Midbrain (tissue), 1 donor: ENCODE measurements at places on chromosomes 1 and 21.

DNA sequence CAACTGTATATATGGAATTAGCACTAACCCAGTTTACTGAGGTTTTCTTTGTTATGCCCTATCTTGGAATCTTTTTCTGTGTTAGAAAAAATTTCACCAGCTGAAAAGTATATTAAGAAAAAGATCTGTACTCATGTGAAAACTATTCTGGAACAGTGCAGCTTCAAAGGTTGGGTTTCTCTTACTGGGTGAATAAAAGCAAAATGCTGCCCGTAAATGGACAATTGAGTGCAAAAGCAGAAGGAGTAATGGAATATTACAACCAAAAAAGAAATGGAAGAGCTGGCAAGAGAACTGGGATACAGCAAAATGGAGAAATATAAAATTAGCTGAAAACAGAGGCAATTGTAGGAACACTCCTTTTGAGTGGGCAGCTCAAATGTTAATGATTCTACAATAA is 17.0 kb upstream of the RAVER2 start:
- no peak for DNase-seq

GRCh38 chr1:196302981-196303380 is 305.3 kb downstream of the KCNT2 start:
- no peak for DNase-seq

DNA sequence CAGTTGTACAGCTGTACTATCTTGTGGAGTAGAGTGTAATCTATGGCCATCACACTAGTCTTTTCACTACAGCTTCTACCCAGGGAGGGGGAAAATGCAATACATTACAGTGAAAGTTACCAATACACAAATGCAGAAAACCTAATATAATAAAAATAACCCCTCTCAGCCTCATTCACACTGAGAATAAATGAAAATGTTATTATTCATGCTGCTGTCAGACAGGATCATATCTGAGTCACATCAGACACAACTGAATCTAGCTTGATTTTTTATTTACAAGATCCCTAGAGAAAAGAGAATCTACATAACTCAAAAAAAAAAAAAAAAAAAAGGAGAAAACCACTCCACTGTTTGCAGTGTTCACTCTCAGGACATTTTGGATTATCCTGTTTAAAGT is 293.9 kb upstream of the ESRRG start:
- DNase-seq, result no peak

- no peak for DNase-seq
Observed at GRCh38 chr1:108799001-108799400, 52.5 kb downstream of the STXBP3 start.

DNA sequence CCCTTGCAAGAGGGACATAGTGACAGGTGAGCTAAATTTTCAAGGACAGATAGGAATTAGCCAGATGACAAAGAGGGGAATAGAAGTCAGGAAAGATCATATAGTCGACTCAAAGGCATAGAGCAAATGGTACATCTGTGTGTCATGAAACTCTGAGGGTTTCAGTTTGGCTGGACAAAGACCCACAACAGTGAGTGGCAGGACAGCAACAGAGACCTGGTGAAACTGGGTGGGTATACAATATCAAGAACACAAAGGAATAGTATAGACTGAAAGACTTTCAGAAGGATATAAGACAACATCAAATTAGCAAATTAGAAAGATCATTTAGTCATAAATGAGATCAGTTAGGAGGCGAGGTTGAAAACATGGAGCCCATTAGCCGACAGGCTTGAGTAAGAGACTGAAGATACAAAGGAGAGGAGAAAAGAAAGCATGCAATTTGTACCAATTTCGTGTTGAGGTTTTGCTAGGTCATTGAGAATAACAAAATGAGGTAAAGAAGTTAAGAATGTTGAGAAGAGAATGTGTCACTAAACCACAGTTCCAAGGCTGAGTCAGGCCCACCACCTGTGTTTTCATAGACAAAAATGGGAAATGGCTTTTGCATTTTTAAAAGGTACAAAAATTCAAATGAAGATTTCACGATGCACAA is 213.8 kb downstream of the HHIPL2 start:
- no peak for DNase-seq

DNA sequence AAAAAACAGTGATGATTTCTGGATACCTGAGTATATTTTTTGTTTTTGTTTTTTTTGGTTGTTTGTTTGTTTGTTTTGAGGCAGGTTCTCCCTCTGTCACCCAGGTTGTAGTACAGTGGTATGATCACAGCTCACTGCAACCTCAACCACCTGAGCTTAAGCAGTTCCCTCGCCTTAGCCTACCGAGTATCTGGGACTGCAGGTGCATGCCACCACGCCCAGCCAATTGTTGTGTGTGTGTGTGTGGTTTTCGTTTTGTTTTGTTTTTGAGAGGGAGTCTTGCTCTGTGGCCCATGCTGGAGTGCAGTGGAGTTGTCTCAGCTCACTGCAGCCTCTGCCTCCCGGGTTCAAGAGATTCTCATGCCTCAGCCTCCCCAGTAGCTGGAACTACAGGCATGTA is 55.3 kb upstream of the RCC1 start:
- no peak for DNase-seq

GRCh38 chr1:230916587-230917283 is 48.4 kb upstream of the C1orf198 start:
- no peak for DNase-seq

DNA sequence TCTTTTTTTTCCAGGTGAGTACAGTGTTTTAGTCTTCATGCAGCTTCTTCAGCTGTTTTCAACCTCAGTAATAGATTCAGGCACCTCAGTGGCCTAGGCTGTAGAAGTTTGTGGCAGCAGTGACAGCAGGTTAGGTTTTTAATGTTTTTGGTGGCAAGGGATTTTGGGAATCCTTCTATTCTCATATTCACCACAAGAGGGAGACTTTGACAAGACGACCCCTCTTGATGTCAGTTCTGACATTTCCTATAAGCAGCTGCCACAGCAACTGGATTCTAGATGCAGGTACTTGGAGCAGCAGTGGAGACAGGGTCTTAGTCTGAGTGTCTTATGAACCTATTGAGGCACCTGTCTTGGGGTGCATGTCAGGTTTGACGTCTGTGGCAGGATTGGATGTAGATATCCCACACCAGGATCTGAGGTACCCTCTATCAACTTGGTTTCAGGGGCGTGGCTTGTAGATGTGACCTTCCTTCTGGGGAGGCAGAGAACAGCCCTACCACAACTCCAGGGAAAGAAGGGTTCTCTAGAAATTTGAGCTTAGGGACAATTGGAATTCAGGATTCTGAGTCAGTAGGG is 1104.2 kb upstream of the TMPRSS15 start:
- DNase-seq, result no peak

DNA sequence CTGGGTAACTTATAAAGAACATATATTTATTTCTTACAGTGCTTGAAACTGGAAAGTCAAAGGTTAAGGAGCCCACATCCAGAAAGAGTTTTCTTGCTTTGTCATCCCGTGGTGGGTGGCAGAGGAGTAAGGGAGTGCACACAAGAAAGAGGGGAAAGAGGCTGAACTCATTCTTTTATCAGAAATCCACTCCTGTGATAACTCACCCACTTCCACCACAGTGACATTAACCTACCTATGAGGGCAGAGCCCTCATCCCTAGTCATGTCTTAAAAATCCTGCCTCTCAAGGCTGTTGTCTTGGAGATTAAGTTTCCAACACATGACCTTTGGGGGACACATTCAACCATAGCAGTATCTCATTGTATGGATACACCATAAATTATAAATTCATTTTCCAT is 32.5 kb upstream of the RGS4 start:
- no peak for DNase-seq

DNA sequence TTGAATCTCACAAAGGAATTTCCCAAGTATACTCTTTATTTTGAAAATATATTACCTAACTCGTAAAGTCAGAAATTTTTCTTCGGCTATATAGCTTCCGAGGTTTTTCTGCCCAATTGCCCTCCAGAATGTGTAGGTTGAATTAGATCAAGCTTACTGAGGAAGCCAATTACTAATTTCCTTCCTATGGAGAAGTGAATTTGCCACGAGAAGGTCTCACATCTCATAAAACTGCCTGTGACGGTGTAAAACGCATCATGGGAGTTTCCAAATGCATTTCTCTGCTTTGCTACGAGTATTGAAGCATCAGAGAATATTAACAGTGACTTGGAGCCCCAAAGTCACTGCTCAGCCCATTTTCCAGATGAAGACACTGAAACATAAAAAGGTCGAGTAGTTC is 262.3 kb downstream of the PTBP2 start:
- DNase-seq, result no peak

DNA sequence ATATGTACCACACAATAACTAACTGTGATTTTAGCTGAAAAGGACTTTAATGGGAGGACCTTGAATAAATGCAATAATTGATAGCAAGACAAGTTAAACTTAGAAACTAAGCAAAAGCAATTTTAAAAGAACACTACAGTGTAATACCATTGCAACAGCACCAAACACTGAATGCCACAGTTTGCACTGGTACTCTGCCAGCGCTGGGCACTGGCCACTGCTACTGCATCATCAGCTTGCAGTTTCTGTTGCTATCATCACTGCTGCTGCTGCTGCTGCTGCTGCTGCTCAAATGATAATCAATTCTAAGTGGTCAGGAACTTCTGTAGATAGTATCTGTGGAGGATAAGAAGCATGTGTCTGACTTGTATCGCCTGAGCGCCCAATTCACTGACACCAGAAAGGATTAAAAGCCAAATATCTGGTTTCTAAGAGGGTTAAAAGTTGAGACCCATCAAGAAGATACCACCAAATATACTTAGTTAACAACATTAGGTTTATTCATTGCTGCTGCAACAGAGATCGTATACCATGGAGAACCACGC is 306.9 kb downstream of the LRRC40 start:
- DNase-seq, result peak; percentile 9

DNA sequence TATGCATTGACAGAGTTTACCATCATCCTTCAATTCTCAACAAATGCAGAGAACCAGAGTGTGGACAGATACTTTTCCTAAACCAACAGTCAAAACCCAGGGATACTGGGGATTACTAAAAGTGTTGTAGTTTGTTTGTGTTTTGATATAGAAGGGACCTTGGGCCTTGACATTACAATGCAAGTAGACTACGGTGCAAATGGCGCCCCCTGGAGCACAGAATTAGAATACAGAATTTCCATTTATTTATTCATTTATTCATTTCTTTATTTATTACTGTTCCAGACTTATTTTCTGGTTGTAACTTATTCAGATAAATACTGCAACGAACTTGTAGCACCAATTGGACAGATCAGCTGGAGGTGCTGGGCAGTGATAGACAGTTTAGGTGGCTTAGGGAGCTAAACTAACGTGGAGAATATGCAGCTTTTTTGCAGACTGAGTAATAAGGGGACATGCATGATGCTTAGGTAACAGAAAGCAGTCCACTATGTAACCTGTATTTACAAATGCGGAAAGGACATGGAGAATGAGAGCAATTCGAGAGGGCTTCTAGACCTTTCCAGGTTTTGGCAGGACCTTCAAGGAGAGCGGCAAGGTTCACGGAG is 42.6 kb downstream of the KIRREL1 start:
- peak; percentile 9 for DNase-seq

DNA sequence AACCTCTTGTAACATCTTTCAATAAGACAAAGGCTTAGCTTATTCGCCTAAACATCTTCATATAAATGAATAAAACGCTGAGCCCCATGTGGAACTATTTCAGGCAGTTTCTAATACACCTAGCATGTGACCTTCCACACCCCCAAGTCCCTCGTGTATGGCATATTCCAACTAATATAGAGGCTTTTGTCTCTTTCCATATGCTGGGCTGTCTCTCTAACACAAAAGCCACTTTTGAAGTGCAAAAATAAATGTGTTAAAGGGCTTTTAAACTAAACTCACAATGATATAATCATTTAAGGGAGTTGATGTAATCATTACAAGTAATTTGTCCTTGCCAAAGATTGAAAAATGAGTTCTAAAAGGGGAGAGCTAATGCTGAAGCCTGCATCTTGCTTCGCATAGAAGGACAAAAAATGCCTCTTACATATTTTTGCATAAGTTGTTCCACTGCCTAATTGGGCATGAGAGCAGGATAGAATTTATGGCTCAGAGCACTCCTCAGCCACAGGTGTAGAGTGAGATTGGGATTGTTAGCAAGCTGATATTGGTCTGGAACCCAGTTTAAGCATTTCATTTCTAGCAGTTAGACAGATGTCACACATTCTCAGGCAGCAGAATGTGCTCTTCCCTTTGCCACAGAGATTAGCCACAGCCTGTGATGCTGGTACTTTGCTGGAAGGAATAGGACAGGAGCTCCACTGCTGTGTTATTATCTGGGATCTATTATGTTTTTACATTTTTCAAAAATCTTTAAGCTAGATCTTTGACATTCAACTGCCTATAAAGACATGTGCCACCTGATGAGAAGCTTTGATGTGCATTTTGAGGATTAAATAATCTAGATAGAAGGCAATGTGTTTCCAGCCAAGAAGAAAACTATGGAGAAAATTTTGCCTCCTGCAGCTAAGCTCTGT is 1044.4 kb downstream of the ADGRL2 start:
- no peak for DNase-seq

DNA sequence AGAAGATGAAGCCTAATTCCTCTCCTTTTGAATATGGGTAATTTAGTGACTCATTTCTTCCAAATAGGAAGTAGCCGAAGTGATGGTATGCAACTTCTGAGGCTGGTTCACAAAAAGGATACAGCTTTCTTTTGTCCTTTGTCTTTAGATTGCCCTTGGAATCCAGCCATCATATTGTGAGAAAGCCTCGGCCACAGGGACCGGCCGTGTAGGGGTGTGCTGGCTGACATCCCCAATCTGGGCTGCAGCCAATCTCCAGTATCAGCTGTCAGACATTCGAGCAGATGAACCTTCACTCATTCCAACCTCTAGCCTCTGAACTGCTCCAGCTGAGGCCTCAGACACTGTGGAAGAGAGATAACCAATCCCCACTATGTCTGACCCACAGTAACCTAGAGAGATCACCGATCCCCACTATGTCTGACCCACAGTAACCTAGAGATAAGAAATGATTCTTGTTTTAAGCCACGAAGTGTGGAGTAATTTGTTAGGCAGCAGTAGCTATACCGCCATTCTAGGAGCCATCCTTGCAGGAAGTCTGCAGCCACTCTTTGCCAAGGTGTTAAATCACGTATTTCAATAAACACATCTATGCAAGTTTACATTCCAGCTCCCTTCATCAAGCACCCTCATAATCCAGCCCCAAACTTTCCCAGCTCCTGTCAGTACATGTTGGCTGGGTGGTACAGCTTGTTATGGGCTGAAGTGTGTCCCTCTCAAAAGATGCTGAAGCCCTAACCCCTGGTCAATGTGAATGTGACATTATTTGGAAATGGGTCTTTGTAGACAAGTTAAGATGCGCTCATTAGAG is 2.9 kb upstream of the DIP2A start:
- peak; percentile 57 for DNase-seq

- DNase-seq, result peak; percentile 59
Observed at GRCh38 chr1:119713039-119713748, 1.5 kb downstream of the PHGDH start.

DNA sequence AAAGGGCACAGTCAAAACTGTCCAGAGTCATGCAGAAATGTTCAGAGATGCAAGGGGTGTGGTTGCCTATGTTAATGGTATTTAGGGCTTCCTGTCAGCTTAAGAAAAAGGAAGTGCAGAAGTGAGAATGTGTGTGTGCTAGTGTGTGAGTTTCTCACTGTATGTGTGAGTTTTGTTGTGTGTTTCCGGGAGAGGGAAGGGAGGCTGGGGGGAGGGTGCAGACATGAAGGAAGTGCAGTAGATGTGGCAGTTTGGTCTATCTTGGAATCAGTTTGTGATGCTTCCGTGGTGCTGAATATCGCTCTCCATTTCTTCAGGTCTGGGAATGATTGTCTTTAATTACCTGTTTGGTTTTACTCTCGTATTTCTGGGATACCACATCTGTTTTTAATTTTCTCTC is 16.5 kb upstream of the ATP6V1G3 start:
- no peak for DNase-seq
